RPMI7951 (cell line): ENCODE measurements at places on chromosomes 12 and 14.

DNA sequence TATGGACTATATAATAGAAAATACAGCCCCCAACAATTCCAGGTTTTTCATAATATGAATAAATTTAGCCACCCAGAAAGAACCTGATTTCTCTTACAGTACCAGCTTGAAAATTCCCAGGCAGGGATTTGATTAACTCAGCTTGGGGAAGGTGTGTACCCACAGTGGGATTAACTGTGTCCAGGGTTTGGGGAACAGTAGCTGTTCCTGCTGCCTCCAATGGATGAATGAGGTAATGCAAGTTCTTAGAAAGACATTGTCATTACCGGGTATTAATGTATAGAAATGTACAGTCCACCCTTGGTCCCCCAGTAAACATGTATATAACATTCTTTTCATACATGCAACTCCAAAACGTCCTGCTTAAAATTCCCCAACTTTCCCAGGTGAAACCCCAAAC, 115.6 kb downstream of the LRIG3 start:
- DNase-seq = no peak

DNA sequence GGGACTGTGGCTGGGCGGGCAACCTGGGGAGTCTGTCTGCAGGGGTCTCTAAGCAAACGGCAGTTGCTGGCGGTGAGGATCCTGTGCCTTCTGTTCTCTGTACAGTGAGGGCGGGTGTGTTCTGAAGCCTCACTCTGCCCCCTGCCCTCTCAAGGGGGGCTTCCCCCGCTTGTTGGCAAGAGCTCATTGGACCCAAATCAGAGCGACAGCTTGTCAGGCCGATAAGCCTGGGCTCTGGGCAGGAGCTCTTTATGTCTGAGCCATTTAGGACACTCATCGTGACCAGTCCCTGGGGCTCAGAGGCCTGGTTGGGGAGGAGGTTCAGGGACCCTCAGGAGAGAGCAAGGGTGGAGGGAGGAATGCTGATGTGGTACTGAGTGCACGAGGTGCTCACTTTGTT, 136.0 kb downstream of the TSPAN9 start:
- DNase-seq = no peak

DNA sequence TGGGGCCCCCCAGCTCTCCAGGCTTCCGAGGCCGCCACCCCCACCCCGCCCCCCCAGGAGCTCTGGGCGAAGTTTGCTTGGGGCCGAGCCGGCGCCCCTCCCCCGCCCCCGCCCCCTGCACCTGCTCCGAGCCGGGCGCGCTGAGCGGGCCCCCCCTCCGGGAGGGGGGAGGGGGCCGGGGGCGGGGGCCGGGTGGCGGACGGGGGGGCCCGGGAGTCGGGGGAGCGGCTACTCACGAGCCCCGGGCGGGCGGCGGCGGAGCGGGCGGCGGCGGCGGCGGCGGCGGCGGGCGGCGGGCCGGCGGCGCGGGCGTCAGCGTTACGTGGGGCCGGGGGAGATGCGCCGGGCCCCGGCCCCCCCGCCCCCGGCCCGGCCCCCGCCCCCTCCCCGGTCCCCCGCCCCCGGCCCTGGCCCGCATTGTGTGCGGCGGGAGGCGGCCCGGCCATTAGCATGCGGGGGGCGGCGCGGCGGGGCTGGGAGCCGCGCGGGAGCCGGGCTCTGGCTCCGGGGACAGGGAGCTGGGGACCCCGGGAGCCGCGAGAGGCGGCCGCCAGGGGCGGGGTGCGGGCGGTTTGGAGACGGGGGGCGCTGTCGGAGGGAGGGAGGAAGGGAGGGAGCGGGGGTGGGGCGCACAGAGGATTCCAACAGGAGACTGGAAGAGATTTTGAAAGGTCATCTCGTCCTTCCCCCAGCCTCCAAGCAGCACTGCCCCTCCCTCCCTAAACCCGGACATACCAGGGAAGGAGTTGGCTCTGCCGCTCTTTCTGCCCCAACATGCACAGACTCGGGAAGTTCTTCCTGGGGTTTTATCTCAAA, at the start of gene ZNF219:
Gene ZNF219 (minus strand): TSS at position 580 of the 816 bp plus-strand sequence. CDS start 5,064 bp downstream, outside the sequence.
- peak; percentile 52 for DNase-seq

GRCh38 chr14:90775441-90775840, 40.8 kb downstream of the TTC7B start:
- DNase-seq = no peak

- DNase-seq = no peak
These were observed at the start of gene VWF for GRCh38 chr12:6124411-6125309. Gene VWF, minus strand, starts transcription at chr12:6124670. Its CDS starts 1,474 bp downstream, at chr12:6123196.

- peak; percentile 70 for DNase-seq
These were observed 1193.7 kb downstream of the GALC start for GRCh38 chr14:86799244-86799647.

- DNase-seq = no peak
These were observed 263.0 kb upstream of the G2E3 start for GRCh38 chr14:30295980-30296379.

DNA sequence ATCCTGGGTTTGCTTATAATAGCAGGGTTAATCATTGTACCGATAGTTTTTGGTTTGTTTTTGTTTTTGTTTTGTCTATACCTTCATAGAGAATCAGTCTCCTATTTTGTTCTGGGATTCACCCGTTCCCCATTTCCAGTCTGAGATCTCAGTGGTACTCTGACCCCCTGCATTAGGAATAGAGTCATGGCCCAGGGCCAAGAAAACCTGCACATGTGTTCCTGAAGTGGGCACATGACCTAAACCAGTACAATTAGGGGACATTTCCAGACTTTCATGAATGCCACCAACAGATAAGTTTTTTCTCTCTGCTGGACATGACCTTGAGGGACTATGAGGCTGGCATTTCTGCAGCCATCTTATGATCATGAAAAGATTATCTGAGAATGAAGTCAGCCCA, 52.5 kb downstream of the MRPL42 start:
- DNase-seq = no peak
